GM06990 (cell line): ENCODE measurements at places on chromosomes 6 and 20.

- no peak for DNase-seq
These were observed 26.4 kb downstream of the CD40 start for GRCh38 chr20:46144432-46145025.

- DNase-seq: no peak
These were observed 897 bp upstream of the GMEB2 start for GRCh38 chr20:63627751-63628245.

DNA sequence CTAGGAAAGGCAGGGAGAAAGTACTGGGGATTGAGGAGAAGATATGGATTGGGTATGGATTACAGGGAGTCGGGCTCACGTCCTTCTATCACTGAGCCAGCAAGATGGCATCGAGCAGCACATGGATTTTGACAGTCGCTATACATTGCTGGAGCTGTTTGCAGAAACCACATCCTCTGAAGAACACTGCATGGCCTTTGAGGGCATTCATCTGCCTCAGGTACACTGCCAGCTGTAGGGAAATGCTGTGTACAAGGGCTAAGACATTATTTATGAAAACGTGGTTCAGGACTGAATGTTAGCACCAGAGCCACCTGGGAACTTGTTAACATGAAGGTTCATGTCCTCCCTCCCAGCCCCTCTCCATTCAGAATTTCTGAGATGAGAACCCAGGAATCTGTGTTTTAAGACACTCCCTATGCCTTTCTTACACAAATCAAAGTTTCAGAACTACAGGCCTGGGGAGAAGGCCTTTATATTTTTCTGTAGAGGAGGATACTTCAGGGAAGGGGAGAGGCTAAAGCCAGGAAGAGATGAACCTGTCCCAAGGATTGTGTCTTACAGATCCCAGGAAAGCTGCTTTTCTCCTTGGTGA lies 3.5 kb downstream of the CUL9 start:
- DNase-seq: no peak

- no peak for DNase-seq
These were observed 722.2 kb upstream of the EYS start for GRCh38 chr6:66429210-66429609.

GRCh38 chr20:61596687-61597330 lies 344.7 kb downstream of the CDH4 start:
- no peak for DNase-seq

- DNase-seq: no peak
These were observed 892.8 kb downstream of the TFAP2A start for GRCh38 chr6:9522101-9522500.

DNA sequence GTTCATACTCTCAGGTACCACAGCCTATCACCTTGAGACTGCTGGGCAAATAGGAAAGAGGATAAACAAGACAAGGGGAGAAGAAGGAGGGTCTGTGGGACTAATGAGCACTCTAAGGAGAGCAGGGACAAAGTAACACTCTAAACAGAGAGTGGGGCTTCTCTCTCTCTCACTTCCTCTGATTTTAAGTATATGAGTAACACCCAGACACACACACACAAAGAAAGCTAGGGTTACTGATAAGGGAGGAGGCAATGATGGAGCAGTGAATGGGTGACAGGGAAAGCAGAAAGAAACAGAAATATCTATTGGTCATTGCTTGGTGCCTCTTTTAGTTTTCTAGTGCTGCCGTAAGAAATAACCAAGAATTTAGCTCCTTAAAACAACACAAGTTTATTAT lies 96.2 kb upstream of the RNF217 start:
- DNase-seq: no peak

DNA sequence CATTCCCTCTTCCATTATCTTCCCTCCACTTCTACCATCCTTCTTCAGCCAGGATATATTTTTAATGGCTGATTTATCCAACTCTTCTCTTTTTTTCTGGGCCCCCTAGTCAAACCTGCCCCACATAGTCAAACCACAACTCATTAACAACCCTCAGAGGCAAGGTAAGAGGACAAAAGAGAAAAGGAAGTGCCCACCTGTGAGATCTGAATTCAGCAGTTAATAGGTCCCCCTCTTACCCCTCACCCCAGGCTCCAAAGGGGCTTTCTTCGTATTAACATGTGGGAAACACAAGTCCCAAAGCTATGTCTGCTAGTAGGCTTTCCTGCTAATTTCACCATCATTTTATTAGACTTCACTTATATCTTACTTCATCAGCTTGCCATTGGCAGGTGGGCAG lies 44.1 kb upstream of the TSPYL1 start:
- no peak for DNase-seq

DNA sequence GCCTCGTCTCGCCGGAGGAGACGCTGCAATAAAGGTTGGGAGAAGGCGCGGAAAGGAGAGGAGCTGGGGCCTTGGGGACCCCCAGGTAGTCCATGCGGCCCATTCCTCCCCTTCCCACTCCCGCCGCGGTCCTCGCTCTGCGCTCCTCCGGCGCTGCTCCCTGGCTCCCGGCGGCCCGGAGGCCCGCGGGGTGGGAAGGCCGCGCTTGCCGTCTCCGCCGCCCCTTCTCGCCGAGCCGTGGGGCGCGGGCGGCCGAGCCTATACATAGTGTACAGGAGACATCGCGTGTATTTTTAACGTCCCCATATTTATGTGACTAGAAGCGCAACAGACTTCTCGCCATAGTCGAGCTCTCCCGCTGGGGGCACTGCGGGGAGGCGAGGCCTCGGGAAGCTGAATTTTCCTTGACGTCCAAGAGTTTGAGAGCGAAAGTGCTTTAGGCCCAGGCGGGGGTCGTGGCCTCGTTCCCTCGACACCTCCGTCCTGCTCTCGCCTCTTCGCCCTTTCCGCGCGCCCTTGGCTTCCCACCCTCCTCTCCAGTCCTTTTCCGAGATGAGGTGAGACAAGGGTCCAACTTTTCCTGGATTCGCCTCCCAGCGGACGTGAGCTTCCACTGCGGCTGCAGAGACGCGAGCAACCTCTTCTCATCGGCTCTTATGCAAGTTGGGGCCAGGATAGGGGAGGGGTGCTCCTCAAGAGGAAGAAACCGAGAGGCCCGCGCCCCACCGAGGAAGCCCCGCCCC lies 29.0 kb downstream of the SLC12A5 start:
- no peak for DNase-seq

- DNase-seq: no peak
These were observed 4.0 kb upstream of the TUBB2B start for GRCh38 chr6:3231247-3232016.

DNA sequence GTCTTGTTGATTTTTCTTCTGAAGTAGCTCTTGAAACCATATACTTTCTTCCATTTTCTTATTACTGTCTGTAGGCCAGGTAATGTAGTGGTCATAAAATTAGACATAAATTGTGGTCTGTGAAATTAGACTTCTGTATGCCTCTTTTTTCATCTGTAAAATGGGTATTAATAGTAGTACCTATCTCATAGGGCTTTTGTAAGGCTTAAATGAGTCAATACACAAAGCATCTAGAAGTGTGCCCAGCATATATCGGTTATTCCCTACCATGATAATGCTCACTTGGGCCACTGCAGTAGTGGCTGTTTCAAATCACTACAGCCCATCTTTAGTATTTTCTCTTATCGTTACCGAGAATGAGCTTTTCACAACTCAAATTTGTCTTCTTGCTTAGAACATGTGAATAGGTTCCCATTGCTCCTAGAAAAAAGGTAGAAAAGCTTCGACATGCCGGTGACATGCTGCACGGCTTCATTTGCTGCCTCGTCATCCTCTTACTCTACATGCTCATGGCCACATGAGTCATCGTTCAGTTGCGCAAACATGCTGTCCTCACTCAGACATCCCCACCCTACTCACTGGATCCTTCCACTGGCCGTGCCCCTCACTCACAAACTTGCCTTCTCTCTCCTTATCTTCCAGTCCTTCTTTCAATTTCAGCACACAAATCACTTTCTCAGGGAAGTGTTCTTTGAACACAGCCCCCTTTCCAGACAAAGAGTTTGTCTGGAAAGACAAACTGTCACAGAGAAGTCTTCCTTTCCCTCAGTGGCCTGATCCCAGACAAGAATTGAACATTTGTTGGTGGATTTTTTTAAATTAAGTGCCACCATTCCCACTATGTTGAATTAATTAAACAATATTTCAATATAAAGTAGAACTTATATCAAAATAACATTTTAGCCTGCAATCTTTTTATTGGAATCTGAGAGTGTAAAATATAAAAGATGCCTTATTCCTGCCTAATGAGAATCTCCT lies 32.2 kb upstream of the ERVFRD-1 start:
- DNase-seq: no peak

DNA sequence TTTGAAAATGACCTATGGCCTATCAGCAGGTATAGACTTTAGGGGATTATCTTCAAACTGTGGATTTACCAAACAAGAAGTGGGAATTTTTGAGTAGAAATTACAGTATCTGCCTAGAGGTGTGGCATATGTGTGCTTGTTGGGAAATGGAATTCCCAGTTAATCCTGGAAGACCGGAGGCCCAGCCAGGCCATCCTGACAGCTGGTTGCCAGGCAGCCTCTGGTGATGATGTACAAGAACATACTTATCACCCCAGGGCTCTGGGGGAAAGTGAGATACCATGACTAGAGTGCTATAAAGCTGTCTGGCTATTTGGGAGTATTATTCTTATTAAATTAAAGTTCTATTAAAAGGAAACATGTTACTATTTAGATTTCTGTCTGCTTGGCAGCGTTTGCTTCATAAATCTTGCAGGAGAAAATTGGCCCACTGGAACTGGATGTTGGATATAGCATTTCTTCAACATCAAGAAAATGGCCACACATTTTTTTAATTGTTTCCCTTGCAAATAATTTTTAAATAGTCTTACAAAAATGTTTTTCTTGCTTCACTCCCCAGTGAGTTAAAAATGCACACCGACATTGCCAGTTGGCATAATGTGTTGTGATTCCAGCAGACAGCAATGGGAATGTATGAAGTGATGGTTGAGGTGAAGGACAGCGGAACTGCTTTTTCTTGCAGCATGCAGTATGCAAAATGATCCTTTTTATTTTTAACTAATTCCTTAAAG lies 187.8 kb downstream of the MYLK4 start:
- DNase-seq: no peak

- DNase-seq: no peak
These were observed 1026.7 kb downstream of the KIF16B start for GRCh38 chr20:15546525-15547023.

- no peak for DNase-seq
These were observed 66.6 kb downstream of the C6orf52 start for GRCh38 chr6:10627800-10628199.
